ENCODE measurements at places on chromosomes 16 and 17.

DNA sequence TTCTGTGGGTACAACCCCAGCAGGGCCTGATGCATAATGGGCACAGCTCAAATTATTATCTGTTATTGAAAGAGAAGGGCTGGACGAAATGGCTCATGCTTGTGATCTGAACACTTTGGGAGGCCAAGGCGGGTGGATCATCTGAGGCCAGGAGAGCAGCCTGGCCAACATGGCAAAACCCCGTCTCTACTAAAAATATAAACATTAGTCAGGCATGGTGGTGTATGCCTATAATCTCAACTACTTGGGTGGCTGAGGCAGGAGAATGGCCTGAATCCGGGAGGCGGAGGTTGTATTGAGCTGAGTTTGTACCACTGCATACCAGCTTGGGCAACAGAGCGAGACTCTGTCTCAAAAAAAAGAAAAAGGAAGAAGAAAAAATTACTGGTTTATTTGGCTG lies 100.7 kb downstream of the ABCC1 start:
- DNase-seq: no peak

DNA sequence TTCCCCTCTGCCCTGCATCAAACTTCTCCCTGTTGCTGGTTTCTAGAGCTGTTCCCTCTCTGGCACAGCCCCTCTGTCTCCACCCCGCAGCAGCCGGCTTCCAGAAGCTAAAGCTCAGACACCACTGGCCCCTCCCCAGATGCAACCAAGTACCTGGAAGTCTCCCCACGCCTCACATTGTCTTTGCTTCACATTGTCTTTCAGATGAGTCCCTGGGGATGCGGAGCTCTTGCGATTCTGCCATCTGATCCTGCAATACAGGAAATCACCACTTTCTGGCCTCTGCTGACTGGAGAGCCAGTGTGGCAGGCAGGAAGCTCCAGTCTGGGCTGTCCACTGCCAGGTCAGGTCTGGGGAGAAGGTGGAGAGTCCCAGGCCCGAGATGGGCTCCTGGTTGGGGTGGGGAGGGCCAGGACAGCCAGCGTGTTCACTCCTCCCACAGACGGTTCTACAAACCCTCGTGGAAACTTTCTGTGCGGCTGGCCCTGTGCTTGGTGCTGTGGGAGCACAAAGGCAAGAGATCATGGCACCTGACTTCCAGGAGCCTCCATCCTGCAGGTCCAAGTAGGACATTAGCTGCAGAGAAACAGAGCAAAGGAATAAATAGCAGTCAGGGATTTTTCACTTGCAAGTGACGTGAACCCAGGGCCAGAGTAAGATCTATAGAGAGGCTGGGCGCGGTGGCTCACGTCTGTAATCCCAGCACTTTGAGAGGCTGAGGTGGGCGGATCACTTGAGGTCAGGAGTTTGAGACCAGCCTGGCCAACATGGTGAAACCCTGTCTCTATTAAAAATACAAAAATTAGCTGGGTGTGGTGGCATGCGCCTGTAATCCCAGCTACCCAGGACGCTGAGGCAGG lies 47.9 kb upstream of the MAP3K14 start:
- DNase-seq: no peak

DNA sequence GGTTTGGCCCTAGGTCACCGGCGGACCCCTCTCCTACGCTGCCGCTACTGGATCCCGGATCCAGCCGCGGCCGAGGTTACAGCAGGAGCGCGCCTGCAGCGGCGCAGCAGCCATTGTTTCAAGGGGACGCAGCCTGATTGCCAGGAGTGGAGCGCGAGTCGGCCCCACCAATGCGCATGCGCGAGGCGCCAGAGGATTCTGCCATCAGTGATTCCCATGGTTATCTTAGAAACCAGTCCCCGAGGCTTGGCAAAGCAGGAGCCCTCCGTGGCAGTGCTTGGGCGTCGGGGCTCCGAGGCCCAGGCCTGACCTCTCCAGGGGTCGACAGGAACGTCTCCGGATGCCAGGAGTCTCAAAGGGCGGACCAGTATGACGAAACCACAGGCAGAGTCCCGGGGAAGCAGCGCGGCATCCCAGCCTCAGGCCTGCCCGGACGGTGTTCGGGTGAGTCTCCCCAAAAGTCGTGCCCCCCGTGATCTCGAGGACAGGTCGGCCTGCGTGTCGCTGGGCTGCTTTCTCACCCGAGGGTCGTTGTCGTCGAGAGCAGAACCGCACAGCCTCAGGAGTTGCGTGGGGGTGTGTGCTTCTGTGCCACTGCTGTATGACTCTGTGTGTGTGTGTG lies 608.5 kb downstream of the KCNJ18 start:
- no peak for DNase-seq

GRCh38 chr16:85659805-85660511 lies 28.8 kb downstream of the GINS2 start:
- DNase-seq: peak; percentile 69

- DNase-seq: no peak
Observed at GRCh38 chr17:73510981-73511718, 133.1 kb downstream of the SDK2 start.

DNA sequence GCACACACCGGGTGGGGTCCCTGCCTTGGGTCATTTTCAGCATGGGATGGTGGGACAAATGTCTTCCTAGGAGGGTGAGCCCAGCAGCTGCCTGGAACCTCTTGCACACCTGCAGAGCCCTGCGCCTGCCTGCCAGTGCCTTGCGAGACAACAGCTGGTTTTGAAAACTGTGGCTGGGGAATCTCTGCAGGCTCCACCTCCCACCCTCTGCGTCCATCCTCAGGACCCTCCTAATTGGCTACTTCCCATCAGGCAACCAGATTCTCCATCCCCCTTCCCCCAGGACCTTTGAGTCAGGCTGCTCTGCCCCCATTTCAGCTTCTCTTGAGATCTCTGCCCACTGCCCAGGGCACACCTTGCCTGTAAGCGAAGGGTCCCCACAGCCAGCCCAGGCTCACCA lies 26.6 kb downstream of the PEMT start:
- no peak for DNase-seq
